ENCODE measurements at places on chromosomes 11 and 22.

GRCh38 chr22:31044262-31044861 is 36.8 kb upstream of the SMTN start:
- DNase-seq, result no peak

DNA sequence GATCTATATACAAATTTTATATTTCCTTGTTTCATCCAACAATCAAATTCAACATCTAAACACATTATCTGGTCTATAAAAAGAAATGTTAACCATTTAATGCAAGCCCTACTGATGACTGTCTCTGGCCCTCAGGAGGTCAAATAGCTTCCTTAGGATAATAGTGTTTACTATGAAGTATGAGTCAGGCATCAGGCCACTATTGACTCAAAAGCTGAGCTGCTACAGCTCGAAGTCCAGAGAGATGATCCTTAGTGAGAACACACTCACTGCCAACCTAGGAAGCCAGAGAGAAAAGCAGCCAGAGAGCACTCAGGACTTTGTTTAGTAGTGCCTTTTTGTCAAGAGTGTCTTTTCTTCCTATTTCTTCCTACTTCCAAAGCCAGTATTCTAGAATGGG is 171.8 kb downstream of the SOX6 start:
- DNase-seq, result no peak

DNA sequence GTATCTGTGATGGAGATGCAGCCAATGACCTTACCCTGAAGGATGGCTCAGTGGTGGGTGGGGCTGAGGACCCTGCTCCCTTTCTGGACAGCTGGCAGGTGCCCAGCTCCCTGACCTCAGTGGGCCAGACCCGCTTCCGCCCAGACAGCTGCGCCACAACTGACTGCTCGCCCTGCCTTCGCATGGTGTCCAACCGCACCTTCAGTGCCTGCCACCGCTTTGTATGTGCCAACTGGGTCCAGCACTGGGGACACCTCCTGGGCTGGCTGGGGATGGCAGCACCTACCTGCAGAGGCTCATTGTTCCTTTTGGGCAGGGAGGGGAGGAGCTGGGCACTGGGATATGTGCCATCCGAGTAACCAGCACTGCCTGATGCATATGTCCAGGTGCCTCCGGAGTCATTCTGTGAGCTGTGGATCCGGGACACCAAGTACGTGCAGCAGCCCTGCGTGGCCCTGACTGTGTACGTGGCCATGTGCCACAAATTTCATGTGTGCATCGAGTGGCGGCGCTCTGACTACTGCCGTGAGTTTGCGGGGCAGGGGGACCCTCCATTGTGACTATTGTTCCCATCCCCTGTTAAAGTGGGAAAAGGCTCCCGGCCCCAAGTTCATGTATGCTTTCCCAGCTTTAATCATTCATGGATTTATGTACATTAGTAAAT is 84.8 kb downstream of the OTOG start:
- DNase-seq, result no peak

- no peak for DNase-seq
Observed at GRCh38 chr11:115500547-115501501, 3.4 kb downstream of the CADM1 start.

- DNase-seq, result no peak
Observed at GRCh38 chr22:35524966-35525686, 15.5 kb upstream of the RASD2 start.

- DNase-seq, result no peak
Observed at GRCh38 chr11:13061294-13061990, 52.3 kb downstream of the RASSF10 start.

GRCh38 chr22:44287121-44287693 is 25.5 kb downstream of the SHISAL1 start:
- no peak for DNase-seq

- no peak for DNase-seq
Observed at GRCh38 chr22:25451480-25452114, 112.9 kb upstream of the GRK3 start.

- DNase-seq, result no peak
Observed at GRCh38 chr11:114342476-114342875, 46.3 kb downstream of the NNMT start.

DNA sequence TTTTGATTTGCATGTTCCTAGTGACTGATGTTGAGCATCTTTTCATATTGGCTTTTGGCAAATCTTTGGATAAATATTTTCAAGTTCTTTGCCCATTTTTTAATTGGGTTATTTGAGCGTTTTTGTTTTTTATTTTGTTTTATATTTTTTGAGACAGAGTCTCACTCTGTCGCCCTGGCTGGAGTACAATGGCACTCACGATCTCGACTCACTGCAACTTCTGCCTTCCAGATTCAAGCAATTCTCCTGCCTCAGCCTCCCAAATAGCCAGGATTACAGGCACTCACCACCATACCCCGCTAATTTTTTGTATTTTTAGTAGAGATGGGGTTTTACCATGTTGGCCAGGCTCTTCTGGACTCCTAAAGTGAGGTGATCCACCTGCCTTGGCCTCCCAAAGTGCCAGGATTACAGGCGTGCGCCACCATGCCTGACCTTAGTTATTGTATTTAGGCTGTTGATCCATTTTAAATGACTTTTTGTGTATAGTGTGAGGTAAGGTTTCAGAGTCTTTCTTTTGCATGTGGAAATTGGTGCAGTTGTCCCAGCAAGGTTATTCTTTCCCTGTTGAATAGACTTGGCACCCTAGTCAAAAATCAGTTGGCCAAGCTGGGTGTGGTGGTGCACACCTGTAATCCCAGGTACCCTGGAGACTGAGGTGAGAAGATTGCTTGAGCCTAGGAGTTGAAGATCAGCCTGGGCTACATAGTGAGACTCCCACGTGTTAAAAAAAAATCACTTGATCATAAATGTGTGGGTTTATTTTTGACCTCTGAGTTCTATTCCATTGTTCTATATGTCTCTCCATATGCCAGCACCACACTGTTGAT is 23.7 kb upstream of the AIFM3 start:
- DNase-seq, result no peak

DNA sequence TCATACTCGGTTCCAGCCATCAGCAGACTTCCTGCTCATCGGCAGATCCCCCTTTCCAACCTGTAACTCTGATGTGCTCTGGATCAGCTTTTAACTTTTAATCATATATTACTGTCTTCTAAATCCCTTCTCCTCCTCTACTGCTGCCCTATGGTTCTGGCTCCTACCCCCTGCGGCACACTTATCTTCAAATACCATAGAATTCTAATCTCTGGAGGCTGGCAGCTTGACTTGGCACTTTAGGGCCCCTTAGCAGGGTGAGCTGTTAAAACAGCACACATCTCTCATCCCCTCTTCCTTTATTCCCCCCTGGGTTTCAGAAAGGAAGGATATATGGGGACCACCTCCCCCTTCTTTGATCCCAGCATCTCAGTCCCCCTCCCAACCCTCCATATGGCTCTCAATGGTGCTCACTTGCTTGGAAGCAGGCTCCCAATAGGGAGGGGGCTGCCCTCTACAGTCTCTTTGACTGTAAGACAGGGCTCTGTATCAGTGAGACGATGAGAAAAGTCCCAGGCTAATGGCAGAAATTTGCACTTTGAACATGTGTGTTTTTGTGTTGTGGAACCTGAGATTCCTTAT is 4.4 kb upstream of the CNTF start:
- DNase-seq, result no peak

GRCh38 chr11:31757260-31757835 is 53.8 kb downstream of the PAX6 start:
- peak; percentile 83 for DNase-seq

DNA sequence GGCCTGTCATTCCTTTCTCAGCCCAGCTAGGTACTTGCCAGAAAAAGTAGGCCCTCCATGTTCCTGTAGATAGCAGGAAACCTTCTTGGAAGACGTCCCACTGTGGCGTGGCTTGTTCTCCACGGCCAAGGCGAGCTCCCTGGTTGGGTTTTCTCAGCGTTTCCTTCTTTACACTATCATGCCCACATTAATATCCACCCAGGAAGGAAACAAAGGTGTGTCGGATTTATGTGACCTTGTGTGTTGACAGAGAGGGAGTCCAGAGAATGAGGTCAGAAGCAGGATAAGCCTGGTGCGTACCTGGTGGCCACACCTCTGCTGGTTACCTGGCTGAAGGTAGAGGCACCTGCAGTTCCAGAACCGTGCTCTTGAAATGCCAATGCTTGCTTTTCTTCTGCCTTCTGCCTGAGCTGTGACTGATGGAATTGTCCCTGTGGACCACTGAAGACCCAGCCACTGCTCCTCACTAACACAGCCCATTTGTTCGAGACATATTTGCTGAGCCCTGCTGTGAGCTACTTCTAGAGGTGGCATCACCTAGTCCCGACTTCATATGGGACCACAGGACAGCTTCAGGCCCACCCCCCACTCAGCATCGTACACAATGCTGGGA is 7.9 kb downstream of the ASPHD2 start:
- DNase-seq, result no peak

GRCh38 chr22:49638788-49639187 is 188.9 kb downstream of the BRD1 start:
- DNase-seq, result no peak

DNA sequence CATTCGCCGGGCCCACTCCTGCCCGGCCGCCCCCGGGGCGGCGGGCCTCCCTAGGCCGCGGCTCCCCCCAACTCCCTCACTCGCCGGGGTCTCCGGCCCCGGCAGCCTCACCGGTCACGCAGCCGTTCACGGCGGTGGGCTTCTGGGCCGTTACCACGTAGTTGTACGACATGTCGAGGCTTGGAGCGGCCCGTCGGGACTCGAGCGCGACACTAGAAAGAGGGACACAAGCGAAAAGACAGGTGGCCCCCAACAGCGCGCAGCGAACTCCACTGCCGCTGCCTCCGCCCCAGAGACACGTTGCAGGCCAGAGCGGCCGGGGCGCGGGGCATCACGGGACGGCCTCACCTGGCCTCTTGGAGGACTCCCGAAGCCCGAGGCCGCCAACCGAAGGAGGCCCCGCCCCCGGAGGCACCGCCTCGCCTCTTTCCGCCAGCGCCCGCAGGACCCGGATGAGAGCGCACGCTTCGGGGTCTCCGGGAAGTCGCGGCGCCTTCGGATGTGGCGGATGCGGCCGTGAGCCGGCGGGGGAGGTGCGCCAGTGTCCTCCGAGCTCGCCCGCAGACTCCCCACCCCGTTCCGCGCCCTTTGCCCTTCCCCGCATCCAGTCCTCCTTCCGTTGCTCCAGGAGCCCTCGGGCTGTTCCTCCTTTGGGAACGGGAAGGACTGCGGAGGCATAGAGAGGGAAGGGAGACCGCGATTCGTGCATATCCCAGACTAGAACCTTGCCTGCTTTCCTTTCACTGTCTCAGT is at the start of the genes DDB1 and TKFC:
DDB1 (minus strand) TSS at position 309 of the 753 bp plus-strand sequence; CDS start at position 172, 137 bp downstream.
TKFC (plus strand) TSS at position 432 of the 753 bp plus-strand sequence. CDS start 1,501 bp downstream, outside the sequence.
- DNase-seq, result peak; percentile 76

- DNase-seq, result no peak
Observed at GRCh38 chr22:46056546-46057245, 79.7 kb upstream of the WNT7B start.

DNA sequence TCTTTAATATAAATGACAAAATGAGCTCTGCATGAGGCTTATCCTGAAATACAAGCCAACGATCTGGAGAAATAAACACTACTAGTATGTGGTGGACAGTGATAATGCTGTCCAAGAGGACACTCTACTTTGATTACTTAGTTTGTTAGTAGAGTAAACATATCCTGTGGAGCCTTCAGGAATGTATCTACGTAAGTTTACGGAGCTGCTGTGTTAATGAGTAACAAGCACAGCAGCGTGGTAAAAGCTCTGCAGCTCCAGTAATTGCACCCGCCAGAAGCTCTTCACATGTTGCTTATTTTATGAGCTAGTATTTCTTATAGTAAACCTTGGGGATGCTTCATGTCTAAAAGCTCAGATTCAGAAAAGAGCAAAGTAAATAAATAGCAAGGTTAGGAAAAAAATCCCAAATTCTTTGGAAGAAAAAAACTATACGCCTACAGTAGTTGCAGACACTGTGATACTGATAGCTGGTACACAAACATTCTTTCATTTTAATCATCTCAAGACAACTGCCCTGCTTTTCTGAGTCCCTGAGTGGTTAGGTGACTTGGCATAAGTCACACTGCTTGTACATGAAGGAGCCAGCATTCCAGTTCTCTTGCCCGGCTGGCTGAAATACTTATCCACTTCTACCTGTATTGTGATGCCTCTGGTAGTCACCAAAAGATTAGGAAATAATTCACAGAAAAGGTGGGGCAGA is 32.7 kb upstream of the CCDC34 start:
- no peak for DNase-seq

- no peak for DNase-seq
Observed at GRCh38 chr11:59186130-59186594, 14.2 kb downstream of the DTX4 start.

DNA sequence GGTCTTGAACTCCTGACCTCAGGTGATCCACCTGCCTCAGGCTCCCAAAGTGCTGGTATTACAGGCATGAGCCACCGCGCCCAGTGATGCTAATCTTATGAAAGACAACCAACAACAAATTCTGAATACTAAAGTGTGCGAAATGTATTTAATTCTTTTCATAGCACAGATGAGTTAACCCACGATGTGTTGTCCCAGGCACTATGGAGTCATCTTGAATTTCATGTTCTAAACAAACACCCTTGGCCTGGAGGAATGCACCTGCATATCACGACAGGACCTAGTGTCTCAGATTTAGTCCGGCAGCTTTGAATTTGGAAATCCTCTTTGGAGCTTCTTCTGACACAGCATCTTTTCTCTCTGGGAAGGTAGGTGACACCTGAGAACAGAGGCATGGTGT is 16.2 kb upstream of the VPREB1 start:
- no peak for DNase-seq

- DNase-seq, result no peak
Observed at GRCh38 chr11:2475136-2475918, 30.5 kb downstream of the KCNQ1 start.

GRCh38 chr22:37345863-37346504 is 63.7 kb downstream of the CYTH4 start:
- no peak for DNase-seq

DNA sequence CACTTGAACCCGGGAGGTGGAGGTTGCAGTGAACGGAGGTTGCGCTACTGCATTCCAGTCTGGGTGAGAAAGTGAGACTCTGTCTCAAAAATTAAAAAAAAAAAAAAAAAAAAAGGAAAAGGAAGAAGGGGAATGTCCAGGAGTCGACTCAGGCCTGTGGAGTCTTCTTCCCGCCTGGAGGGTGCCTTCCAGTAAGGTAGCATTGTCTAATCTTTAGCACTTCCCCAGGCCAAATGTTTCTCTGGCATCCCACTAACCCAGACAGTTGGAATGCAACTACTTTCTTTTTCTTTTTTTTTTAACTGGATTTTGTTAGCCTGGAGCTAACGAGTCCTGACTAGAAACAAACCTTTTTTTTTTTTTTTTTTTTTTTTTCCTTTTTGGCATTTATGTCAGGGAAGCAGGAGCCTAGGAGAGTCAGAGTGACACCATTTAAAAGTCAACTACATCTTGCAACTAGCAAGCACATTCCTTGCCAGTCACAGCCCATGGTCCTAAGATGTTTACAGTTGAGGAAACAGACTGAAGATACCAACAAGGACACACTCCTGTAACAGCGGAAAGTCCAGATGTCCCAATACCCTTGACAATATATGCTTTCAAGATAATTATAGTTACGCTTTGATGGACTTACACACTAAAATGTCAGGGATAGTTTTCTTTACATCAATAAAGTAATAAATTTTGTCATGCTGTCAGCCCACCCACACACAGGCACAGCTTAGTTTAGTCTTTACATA is 10.6 kb downstream of the PLET1 start:
- no peak for DNase-seq

DNA sequence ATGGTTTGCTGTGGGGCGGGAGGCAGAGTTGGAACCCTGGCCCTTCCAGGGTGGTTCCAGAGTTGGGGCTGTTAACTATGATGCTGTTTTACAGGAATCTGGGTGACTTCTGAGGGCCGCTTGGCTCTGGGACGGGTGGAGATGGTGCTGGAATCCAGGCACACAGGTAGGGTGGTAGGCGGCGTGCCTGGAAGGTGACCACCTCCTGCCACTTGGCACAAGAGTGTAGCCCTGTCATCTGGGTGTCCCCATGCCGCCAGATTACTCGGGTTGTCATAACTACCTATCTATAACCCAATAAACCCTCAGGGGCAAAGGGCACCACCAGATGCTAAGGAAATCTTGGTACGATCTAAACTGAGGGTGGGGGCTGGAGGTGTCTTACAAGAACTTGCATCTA is 1.3 kb downstream of the CARS1 start:
- DNase-seq, result no peak
